ENCODE measurements at places on chromosomes 4 and X.

DNA sequence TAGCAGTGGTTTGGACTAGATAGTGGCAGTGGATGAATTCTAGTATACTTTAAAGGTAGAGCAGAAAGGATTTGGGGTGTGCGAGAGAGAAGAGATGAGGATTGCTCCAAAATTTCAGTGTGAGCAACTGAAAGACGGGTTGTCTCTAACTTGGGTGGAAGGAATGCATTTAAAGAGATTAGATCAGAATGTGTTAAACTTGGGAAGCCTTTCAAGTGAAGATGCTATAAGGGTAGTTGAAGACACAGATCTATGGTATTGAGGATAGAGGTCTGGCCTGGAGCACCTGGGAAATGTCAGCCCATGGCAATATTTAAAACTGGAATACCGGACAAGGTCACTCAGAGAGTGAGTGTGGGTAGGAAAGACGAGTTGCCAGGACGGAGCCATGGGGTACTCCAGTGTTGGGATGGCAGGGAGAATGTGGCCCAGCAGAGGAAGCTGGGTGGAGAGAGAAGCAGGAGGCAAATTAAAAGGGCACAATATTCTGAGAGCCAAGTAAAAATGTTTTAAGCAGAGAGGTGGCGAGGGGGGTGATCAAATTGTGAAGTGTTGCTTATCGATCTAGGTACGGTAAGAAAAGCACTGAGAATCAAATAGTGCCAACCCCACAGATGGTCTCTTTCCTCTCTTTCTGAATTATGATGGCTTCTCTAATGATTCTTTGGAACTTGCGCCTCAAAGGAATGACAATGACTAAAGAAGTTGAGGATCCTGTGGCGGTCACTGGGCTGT lies 50.5 kb downstream of the ENOPH1 start:
- DNase-seq: no peak

- no peak for DNase-seq
Observed at GRCh38 chrX:118062048-118062789, 54.4 kb downstream of the KLHL13 start.

- no peak for DNase-seq
Observed at GRCh38 chr4:128536746-128537145, 249.1 kb upstream of the PGRMC2 start.

GRCh38 chrX:95860127-95860526 lies 824.5 kb upstream of the DIAPH2 start:
- no peak for DNase-seq

DNA sequence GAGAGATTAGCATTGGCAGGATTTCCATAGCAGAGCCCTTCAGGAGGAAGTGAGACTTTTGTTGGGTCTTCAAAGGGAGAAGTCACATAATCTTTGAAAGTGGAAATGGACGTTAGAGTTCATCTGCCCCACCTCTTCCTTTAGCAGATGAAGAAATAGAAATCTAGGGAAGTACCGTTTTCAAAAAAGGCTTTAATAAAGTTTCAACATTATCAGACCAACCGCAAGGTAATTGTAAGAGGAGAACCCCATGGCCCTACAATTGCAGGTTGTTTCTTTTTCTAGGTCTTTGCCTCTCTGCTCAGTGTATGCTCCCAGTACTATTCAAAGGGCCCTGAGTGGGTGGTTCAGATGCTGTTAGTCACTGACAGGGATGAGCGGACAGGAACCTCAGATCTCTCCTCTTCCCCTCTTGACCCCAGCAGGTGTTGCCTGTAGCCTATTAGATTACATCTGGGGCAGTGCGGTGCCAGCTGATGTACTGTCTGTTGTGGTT lies 48.6 kb upstream of the AP1S2 start:
- no peak for DNase-seq

DNA sequence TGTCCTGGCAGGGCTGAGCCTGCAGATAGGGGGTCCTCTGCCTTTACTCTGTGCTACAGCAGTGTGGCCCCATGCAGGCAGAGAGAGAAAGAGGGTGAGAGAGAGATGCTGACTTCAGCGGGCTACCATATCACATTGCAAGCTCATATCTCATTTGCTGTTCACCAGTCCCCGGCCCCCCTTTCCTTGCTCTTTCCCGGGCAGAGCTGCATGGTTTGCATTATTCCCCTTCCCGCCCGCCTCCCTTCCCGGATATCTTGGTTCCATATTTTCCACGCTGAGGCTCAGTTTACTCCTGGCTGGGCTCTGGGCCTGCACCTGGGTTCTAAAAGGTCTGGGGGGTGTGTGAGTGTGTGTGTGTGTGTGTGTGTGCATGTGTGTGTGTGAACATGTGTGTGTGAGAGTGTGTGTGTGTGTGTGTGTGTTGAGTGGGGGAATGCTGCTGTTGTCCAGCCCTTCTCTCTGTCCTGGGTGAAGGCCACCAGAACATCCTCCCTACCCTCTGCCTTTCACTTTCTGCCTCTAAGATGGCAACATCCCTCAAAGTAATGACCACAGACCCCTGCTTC lies 63.5 kb downstream of the PJA1 start:
- no peak for DNase-seq

GRCh38 chr4:53931461-53931961 lies 132.9 kb downstream of the CHIC2 start:
- no peak for DNase-seq

GRCh38 chr4:46953564-46953963 lies 39.8 kb downstream of the GABRA4 start:
- no peak for DNase-seq

GRCh38 chr4:123478859-123479345 lies 82.3 kb downstream of the SPRY1 start:
- peak; percentile 50 for DNase-seq

GRCh38 chr4:106708464-106708816 lies 327.7 kb downstream of the DKK2 start:
- no peak for DNase-seq

- DNase-seq: peak; percentile 73
Observed at GRCh38 chrX:39491548-39492297, 606.0 kb downstream of the BCOR start.

DNA sequence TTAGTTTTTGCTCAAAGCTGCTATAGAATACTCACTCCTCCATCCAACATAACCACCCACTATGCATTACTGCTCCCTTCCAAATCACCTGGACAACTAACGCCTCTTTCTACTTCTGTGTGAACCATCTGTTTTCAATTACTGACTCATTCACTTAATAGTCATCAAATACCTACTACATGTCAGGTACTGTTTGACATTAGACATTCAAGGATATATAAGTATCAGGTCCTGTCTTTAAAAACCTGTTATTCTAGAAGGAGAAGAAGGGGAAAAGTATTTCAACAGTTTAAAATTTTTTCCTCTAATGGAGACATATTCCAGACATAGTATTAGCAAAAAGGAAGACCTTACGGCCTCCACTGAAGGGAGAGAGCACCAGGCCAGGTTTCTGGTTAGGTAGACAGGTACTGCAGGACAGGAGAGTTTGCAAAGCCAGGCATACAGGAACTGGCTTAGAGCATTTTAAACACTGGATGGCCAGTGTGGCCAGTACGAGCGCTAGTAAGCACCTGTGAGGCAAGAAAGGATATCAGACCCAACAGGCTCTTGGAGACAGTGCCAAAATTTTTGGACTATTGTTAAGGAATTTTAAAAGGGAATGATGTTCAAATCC lies 39.0 kb downstream of the SH3RF1 start:
- no peak for DNase-seq

- no peak for DNase-seq
Observed at GRCh38 chr4:4633431-4633830, 91.6 kb upstream of the STX18 start.

DNA sequence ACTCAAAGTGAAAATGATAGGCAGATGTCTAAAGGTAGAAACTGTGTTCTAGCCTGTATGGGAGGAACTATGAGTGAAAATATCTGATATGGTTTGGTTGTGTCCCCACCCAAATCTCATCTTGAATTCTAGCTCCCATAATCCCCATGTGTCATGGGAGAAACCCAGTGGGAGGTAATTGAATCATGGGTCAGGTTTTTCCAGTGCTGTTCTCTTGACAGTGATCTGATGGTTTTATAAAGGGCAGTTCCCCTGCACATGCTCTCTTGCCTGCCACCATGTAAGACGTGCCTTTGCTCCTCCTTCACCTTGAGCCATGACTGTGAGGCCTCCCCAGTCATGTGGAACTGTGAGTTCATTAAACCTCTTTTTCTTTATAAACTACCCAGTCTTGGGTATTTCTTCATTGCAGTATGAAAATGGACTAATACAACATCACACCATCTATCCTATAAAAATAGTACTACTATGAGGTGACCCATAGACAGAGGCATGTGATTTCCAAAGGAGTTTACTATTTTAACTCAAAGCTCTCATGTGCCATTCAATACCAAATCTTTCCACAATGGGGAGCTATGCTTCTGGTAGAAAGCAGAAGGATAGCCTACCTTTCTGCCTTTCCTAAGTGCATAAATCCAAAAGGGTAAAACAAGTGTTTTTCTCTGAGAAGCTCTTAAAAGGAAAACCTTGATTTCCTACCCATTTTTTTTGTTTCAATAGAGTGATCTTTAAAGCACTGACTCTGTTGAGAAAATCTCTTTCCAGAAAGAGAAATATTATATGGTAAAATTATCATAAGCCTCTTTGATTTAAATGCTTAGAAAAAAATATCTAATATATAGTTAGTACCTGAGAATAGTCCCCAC lies 38.8 kb downstream of the SEC31A start:
- no peak for DNase-seq

- no peak for DNase-seq
Observed at GRCh38 chr4:76002176-76002575, 5.1 kb downstream of the CXCL9 start.

GRCh38 chr4:184197536-184198082 lies 20.1 kb downstream of the ENPP6 start:
- DNase-seq: no peak

DNA sequence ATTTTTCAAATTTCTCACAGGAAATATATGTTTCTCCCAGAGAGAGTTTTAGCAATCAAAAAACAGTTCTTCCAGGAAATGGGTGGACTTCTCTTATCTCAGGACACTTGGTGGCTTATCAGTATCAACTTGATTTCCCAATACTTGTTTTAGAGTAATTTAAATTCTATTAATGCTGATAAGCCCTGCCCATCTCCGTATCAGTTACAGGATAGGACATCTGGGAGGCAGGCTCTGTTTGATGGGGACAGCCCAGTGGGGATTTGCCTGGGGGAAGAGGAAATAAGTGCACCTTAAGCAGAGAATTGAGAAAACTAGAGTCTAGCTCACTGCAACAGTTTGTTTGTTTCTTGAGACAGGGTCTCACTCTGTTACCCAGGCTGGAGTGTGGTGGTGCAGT lies 43.2 kb upstream of the PDGFRA start:
- DNase-seq: no peak

DNA sequence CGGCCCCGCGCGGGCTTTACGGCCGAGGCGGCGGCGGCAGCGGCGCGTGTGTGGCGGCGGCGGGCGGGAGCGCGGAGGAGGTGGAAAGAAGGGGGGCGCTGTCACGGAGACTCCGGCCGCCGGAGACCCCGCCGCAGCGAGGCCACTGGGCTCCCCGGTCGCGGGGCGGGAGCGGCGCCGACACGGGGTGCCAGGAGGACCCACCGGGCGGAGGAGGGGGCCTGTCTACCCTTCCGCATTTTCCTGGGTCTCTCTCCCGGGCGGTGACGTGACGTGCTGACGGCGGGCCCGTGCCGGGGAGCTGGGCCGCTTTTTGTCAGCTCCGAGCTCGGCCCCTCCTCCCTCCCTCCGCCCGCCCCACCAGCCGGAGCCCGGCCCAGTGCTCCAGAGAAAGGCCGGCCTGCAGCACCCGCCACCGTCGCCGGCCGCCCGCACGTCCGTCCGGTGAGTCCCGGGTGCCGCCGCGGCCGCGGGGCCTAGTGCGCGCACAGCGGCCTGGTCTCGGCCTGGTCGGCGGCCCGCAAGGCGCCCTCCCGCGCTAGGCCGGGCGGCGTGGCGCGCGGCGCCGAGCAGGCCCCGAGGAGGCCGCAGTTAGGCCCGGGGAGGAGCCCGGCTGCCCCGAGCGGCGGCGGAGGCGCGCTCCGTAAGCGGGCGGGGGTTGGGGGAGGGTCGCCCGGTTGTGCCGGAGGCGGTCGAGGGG lies at the start of gene ZFX:
Gene ZFX (plus strand): TSS at position 379 of the 700 bp plus-strand sequence. CDS start 23,014 bp downstream, outside the sequence.
- DNase-seq: peak; percentile 67

DNA sequence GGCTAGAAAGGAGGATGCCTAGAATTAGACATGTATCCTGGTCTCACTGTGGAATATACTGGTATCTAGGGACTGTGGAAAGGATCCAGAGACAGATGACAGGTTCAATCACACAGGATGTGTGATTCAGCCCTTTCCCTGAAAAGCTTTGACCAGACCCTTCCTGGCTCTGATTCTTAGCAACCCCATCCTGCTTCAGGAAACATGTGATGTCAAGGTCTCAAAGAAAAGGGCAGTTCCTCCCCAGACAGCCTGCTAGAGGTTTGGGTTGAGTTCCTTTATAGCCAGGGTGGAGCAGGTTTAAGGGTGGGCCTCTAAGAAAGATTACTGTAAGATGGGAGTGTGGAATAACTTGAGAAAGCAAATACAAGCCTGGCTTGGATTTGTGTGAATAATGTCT lies 3.0 kb downstream of the BMP15 start:
- no peak for DNase-seq

All from liver (tissue), 10 donors.